ENCODE measurements at places on chromosomes 2 and 18. TPM values are rescaled to one million over a fixed set of nuclear protein-coding genes. Genes with fewer than 3 reads are reported as not detected.

GRCh38 chr2:85330839-85331636, 3.2 kb upstream of the TGOLN2 start:
- DNase-seq, result no peak
- H3K4me3 ChIP-seq, result no peak overlapping the region
- H3K4me1 ChIP-seq, result peaks cover 14% of the 10 kb centered on the region
- peaks cover under 1% of the 10 kb centered on the region for H3K36me3 ChIP-seq
- H3K27ac ChIP-seq, result no peak overlapping the region
- H3K27me3 ChIP-seq, result no peaks in the 10 kb centered on the region

The SLC4A3 gene
- 2.5 TPM for total RNA-seq

DNA sequence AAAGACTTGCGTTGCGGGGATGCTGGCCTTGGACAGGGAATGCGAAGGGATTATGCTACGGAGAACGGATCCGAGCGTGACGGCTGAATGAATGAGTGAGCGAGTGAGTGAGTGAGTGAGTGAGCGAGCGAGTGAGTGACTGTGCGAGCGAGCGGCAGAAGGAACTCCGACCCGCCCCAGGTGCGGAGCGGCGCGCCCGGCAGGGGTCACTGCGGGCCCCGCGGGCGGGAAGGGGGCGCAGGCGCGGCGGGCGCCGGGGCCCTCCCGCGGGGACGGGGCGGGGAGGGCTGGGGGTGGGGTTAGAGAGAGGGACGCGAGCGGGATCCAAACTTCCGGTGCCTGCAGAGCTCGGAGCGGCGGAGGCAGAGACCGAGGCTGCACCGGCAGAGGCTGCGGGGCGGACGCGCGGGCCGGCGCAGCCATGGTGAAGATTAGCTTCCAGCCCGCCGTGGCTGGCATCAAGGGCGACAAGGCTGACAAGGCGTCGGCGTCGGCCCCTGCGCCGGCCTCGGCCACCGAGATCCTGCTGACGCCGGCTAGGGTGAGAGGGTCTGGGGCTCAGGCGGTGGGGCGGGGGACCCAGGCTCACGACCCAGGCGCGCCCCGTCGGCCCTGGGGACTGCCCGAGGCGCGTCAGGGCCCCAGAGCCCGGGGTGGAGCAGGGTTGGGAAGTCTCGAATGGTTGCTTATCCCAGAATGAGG, at the start of gene ITM2C:
Gene ITM2C, plus strand, starts transcription at position 338 of the 702 bp plus-strand sequence. Its CDS starts 84 bp downstream, at position 422.
- no peak within 1 kb of the TSS for H3K27ac ChIP-seq
- H3K4me3 ChIP-seq, result peak within 1 kb of the TSS; percentile 76
- H3K4me1 ChIP-seq, result peaks cover 6% of the 10 kb centered on the region
- peak; percentile 97 for DNase-seq

- H3K4me1 ChIP-seq, result peaks cover 6% of the 10 kb centered on the region
- no peak for DNase-seq
- no peak overlapping the region for H3K27ac ChIP-seq
- H3K4me3 ChIP-seq, result no peak overlapping the region
- no peaks in the 10 kb centered on the region for H3K27me3 ChIP-seq
Observed at GRCh38 chr2:222982909-222983265, 69.1 kb upstream of the KCNE4 start.

The UBXN4 gene
- total RNA-seq, result 75.6 TPM

The LCT gene
- total RNA-seq, result under 0.01 TPM

DNA sequence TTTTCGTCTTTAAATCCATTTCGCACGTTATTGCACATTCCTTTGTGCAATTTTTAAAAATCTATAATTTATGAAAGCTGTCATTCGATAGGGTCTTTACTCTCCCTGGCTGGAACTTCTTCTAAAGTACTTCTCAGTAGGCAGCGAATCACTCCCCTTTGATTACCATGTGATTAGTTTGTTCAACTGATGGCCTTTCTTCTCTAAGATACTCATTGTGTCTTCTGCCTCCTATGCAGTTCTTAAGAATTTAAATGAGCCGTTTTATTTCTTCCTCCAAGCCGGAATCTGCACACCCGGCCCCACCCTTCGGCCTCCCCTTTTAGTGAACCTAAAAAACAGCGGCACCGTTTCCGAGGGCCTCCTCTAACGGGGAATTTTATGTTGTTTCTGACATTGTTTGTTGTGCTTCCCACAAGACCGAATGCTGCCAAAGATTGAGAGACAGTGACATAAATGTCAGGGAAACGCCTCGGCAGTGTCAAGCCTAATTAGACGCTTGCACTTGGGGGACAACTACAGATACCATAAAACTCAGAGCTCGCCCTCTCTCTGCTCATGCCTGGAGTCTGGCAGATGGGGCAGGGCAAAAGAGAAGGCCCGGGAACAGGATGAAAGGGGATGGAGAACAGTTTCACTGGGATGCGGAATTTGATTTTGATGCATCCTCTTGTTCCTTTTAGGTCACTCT, 255.3 kb downstream of the BCL11A start:
- H3K36me3 ChIP-seq, result no peaks in the 10 kb centered on the region

DNA sequence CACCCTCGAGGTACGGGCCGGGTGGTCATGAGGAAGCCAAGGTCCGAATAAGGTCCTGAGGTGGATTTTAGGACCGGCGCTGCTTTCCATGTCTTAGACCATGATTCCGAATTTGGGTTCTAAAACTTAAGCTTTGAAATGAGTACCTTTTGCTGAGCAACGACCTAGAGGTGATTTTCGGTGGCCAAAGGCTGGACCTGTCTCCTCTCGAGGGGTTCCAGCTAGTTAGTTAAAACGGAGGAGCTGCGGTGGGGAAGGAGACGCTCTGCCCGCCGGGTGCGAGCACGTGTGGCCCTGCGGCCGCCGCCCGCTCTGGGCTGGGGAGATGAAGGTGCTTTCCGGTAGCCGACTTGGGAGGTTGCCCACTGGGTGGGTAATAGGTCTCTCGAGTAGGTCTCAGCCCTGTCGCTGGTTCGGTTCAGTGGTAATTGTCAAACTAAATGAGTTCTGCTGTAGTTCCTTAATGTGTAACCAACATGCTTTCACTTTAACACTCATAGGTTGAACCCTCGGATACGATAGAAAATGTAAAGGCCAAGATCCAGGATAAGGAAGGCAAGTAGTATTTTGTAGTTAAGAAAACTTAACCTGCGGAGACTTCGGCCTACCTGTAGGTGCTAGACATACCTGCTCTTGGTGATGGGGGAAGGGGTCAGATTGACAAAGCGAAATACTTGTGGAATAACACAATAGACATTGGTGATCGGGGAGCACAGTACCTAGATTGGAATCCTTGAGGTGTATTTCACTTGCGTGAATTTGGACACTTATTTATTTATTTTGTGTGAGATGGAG, 572 bp downstream of the RPS27A start:
- H3K4me3 ChIP-seq, result peak overlapping the region; percentile 96
- H3K36me3 ChIP-seq, result peaks cover 40% of the 10 kb centered on the region
- H3K27me3 ChIP-seq, result no peaks in the 10 kb centered on the region
- H3K4me1 ChIP-seq, result peaks cover 31% of the 10 kb centered on the region
